ENCODE measurements at places on chromosomes 5 and 9.

- no peak for DNase-seq
Observed at GRCh38 chr5:21145376-21145775, 1157.4 kb upstream of the CDH18 start.

GRCh38 chr5:83475935-83476814 is 4.6 kb downstream of the VCAN start:
- DNase-seq, result no peak

- DNase-seq, result no peak
Observed at GRCh38 chr9:127568618-127568970, 43.5 kb upstream of the STXBP1 start.

DNA sequence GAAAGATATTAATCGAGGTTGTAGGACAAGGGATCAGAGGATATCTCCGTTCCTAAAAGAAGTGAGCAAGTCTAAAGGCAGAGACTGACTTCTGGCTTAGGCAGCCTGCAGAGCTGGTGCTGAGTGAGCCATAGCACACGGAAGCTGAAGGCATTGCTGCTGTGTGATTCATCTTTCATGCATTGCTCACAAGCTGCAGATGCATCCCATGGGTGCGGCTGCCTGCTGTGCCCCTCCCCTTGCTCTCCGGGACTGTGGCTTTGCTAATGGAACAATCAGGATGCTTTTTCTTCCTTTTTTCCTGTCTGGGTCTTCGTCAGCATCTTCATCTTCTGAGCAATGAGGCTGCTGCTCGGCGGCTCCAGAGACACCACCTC is 341.4 kb downstream of the DIRAS2 start:
- no peak for DNase-seq

DNA sequence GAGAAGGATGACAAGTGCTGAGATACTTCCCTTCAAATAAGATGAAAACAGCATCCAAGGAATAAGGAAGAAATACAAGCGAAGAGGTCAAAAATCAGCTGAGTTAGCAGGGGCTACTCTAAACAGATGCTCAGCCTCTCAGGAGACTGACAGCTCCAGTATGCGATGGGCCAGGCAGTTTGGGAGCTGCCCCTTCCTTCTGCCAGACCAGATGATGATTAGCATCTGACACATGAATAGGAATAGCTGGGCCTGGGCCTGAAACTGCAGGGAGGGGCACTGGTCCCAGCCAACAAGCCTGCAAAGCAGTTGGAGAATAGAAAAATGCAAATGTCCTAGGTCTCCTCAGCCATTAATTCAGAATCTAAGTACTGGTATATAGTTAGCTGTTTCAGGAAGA is 13.1 kb upstream of the MAP3K1 start:
- DNase-seq, result no peak

- DNase-seq, result no peak
Observed at GRCh38 chr9:23322392-23322791, 503.6 kb downstream of the ELAVL2 start.

GRCh38 chr9:13962006-13962405 is 351.9 kb downstream of the NFIB start:
- DNase-seq, result no peak

DNA sequence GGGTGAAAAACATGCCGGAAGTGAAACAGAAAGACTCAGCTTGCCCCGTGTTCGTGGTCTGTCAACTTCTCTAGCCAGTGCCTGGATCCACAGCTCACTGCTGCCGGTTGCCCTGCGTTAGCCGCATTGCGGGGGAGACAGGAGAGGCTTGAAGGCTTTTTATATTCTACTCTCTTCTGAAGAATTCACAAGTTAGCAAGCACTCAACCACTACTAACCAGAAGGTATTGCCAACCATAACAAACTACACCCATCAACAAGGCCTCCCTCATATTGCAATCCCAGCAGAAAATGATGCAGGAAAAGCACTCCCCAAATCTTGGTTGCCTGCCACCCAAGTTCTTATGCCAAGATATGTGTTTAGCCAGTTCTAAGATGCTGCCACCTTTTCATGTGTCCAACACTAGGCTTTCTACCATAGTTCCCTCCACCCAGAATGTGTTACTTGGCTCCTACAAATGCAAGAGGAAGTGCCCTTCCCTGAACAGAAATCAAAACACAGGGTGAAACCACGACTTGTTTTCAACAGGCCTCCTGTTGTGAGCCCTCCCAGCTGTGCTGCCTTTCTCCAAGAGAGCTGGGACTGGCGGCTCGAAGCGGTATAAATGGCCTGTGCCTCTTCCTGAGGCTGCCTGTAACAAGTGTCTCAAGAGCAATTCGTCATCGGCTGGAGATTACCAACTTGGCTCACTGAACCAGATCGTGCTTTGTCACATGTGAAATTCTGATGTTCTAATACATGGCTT is 129.0 kb downstream of the SNX18 start:
- DNase-seq, result peak; percentile 69

- DNase-seq, result peak; percentile 0
Observed at GRCh38 chr5:23507278-23507685, at the start of gene PRDM9. Gene PRDM9 (plus strand): TSS chr5:23507609. CDS start chr5:23509034, 1,425 bp downstream.

GRCh38 chr9:37429441-37430285 is 7.2 kb downstream of the GRHPR start:
- no peak for DNase-seq

- no peak for DNase-seq
Observed at GRCh38 chr5:89816038-89816437, 593.5 kb downstream of the CETN3 start.

DNA sequence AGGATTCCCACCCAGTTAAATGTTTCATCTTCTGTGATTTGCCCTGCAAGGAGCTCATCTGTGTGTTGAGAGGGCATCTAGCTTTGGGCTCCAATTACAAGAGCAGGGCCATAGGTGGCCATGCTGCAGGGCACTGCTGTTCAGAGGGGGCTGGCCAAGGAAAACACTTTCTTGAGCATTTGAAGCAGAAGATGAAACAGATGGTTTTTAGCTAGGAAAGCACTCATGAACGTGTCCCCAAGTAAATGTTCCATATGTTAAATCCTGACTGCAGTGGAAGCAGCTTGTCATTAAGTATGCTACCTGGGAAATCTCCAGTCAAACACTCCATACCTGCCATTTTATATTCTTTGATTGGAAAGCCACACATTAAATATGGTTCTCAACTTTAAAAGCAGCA is 176.6 kb downstream of the FBXL7 start:
- DNase-seq, result no peak

DNA sequence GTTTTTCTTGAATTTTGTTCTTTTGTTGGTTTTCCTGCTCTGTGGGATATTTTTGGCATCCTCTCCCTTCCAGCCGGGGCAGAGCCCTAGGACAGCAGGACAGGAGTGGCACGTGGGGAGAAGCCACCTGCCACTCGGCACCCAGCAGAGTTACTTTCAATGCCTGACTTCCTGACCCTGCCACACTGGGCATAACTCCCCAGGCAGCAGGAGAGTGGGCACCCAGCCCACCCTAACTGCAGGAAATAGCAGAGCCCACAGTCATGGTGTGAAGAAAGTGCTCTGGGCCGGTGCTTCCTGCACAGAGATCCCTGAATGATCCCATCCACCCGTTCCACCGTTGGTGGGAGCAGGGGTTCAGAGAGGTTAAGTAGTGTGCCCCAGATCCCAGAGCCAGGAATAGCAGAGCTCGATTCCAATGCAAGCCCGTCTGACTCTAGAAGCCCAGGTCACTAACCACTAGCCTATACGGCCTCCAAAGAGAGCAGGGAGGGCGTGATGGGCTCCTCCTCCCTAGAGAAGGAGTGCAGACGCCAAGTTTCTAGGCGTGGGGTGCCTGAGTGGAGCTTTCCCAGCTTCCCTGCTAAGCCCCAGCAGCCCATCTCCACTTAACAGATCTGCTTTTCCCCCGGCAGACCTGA is 8.1 kb upstream of the NUP214 start:
- no peak for DNase-seq

GRCh38 chr5:113061846-113062780 is 85.5 kb downstream of the DCP2 start:
- DNase-seq, result no peak

GRCh38 chr9:117293206-117294114 is 121.4 kb downstream of the ASTN2 start:
- no peak for DNase-seq

DNA sequence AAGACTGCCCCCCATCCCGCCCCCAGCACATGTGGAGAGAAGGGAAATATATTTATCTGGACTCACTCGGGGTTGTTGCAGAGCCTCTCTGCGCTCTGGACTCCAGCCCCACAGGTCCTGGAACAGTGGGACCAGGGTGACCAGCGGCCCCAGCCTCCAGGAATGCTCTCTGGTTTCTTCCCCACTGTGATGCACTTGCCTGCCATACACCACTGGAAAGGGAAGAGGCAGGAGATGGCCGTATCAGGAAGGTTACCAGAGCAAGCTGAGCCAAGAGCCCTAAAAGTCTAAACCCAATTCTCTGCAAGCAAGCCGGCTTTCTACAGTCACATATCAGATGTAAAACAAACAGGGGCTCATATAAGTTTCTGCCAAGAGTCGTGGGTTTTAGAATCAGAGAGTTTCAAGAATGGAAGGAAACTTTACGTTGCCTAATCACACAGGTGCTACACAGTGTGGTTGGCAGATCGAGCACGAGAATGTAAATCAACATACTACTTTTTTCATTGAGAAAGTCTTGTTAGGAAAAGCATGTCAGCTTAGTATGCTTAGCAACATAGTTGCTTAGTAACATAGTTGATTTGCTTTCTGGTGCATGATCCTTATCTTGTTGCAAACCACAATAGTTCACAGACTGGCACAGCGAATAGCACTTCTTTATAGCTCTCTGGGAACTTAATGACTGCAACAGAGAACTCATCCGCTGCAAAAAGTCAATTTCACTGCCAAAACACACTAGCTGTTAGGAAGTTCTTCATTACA is 201.2 kb downstream of the TARS1 start:
- DNase-seq, result peak; percentile 39
